Esophagus muscularis mucosa (tissue), 4 donors: ENCODE measurements at places on chromosomes 5 and 9.

- no peak for DNase-seq
These were observed 4.9 kb upstream of the SH3PXD2B start for GRCh38 chr5:172458976-172459782.

- DNase-seq, result no peak
These were observed 59.5 kb upstream of the SYNPO start for GRCh38 chr5:150580917-150581316.

GRCh38 chr5:165525271-165525670, 2019.9 kb downstream of the MAT2B start:
- no peak for DNase-seq

DNA sequence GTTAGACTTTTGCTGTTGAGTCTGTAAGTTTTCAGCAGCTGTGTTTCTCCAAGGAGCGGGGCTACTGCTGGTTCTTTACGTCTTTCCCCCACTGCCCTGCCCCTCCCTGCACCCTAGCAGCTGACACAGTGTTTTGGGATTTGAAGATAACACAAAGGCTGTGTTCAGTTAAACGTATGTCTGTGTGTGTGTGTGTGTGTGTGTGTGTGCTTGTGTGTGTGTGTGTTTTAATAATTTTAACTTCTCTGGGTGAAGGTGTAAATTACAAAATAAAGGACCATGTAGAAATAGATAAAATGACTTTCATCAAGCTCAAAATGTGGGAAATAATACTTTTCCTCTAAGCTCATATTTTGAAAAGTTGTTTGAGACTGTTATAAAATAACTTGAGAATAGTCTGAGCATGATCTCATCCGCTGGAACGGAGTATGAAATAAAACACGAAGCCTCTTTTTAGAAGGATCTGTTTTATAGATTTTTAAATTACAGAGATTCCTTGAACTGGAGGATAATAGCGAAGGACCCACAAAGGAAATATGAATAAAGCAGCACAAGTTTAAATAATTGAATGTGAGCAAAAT, 10.9 kb downstream of the ABL1 start:
- DNase-seq, result peak; percentile 90

GRCh38 chr9:130830231-130830760, 4.8 kb upstream of the ABL1 start:
- DNase-seq, result no peak

DNA sequence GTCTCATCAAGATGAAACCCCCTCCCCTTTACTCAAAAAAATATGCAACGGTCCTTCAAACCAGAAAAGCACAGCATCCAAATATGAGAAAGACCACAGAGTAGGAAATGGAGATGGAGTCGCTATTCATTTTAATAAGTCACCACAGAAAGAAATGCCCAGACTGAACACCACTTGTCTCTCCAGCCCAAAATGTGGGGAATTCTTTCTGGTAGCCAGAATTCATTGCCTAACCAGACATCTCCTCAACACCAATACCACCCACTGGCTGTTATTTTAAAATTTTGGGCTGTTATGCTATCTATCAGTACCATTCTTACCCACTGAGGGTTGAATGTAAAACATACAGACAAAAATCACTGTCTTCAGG, 100.1 kb downstream of the SUSD1 start:
- DNase-seq, result no peak

GRCh38 chr9:127095411-127095810, 27.0 kb downstream of the ANGPTL2 start:
- DNase-seq, result no peak

GRCh38 chr5:60538955-60539866, 160.8 kb downstream of the DEPDC1B start:
- no peak for DNase-seq

DNA sequence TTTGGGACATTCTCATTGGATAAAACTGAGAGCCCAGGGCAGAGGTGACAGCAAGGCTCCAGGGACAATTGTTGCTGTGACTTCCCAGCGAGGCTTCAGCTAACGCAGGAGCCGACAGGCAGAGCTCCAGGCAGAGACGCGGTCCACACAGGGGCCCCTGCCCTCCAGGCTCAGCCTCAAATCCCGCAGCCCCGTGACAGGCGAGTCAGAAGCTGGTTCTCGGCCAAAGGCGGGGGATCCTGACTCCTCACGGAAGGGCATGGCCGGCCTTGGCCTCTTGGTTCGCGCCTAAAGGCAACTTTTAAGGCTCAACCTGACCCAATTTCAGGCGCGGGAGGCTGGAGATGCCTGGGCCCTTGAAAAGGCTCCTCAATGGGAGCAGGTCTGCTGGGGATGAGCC, 21.3 kb downstream of the SLC12A7 start:
- DNase-seq, result no peak

GRCh38 chr5:56763711-56764466, 51.5 kb upstream of the MAP3K1 start:
- DNase-seq, result no peak

DNA sequence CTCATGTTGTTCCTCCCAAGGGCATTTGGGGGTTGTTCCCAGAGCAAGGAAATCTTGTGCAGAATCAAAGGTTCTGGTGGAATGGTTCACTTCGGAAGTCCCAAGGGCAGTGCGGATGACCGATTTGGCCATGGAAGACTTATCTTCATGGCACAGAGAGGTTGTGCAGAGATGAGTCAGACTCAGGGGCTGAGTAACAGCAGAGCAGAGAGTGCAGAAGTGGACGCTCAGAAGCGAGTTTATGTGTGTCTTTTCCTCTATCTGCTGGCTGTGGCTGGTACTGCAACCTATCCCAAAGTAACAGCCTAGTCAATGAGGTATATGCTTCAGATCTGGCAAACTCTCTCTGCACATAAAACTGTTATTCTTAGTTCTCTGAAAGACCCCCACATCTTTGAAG, 118.1 kb downstream of the DPYSL3 start:
- DNase-seq, result no peak

DNA sequence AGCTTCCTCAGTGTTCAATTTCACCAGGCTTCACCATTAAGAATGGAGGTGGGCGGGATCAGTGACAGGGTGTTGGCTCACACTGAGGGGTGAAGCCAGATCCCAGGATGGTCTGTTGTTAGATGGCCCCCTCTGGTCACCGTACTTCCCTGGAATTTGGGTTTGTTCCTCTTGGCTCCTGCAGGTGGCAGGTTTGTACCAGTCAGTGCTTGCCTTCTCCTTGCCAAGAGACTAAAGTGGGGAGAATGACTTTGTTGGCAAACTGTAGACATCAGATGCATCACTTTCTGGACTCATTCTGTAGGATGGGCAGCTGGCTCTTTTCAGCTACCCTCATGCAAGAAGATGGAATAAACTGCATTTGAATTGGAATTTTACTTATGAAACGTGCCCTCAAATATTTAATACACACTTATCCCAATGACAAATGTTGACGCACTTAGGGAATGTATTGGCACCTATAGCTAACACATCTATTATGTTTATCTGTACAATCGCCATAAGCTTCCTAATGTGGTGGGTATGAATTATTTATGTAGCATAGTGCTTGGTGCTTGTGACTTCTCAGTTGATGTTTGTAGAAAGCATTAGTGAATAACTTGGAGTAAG, 31.4 kb upstream of the ANKRD55 start:
- DNase-seq, result no peak

GRCh38 chr5:173534031-173534430, 82.4 kb downstream of the BOD1 start:
- DNase-seq, result peak; percentile 89

GRCh38 chr5:158164296-158165047, 305.5 kb upstream of the CLINT1 start:
- DNase-seq, result no peak

DNA sequence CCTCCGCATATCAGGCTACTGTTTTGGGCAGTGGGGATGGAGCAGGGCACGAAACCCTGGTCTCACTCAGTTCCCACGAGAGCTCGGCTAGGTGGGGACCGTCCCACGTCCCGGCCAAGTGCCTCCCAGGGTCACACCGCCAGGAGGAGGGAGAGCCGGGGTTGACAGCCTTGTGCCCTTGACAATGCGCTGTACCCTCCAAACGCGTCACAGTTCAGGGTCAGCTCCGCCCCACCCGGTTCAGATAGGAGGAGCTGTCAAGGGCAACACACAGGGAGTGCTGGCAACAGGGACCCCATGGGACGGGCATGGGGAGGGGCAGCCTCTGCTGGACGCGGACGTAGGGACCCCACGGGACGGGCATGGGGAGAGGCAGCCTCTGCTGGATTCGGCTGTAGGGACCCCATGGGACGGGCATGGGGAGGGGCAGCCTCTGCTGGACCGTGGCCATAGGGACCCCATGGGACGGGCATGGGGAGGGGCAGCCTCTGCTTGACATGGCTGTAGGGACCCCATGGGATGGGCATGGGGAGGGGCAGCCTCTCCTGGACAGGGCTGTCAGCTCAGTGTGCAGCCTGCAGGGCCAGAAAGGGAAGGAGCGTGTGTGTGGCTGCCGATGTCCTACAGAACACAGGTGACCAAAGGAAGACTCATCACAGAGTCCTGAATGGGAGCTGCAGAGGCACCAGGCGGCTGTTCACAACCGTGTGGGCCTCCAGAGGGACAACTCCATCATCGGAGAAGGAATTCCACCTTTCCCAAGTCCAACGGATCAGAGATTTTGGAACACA, 29.4 kb downstream of the PNPLA7 start:
- no peak for DNase-seq

DNA sequence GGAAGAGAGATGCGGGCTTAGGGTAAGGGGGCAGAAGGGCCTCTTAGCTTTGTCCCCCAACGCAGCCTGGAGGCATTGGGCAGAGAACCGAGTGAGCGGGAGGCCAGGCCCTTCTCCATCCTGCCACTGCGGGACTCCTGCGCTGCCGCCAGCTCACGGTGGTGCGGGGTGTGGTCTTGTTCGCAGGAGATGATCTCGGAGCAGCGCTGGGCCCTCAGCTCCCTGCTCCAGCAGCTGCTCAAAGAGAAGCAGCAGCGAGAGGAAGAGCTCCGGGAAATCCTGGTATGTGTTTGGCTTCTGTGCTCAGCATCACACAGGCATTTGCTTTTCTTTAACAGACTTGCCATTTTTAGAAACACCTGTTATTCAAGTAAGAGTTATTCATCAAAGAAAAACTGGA, 41.3 kb downstream of the LRSAM1 start:
- DNase-seq, result no peak

- DNase-seq, result peak; percentile 92
These were observed 29.9 kb downstream of the CSF2 start for GRCh38 chr5:132103332-132103951.

DNA sequence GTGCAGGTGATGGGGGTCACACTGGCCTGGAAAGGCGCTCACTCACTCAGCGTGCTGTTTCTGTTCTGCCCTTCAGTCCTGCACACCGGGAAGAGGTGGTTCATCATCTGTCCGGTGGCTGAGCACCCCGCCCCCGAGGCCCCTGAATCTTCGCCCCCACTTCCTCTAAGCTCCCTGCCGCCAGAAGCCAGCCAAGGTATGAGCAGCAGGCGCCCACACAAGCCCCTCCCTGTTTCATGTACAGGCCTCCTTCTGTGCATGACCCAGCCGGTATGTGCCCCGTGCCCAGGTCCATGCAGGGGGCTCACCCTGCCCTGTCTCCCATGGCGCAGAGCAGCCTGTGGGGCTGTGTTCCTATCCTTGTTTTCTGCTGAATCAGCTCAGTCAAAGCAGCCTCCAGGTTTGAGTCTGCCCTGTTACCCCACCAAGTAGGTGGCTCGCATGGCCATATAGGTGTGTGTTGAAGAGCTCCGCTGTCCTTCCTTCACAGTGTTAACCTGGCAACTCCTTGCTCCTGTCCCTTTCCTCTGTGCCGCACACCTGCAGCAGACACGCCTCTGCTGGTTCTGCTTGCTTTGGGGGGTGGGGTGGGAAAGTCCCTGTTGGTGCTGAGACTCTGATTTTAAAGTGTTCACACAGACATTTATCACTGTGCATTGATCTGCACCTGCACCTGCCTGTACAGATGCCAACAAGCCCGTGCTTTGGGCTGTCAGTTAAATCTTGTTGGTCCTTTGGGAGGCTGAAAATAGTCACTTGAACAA, 84.8 kb downstream of the WNK2 start:
- peak; percentile 62 for DNase-seq

DNA sequence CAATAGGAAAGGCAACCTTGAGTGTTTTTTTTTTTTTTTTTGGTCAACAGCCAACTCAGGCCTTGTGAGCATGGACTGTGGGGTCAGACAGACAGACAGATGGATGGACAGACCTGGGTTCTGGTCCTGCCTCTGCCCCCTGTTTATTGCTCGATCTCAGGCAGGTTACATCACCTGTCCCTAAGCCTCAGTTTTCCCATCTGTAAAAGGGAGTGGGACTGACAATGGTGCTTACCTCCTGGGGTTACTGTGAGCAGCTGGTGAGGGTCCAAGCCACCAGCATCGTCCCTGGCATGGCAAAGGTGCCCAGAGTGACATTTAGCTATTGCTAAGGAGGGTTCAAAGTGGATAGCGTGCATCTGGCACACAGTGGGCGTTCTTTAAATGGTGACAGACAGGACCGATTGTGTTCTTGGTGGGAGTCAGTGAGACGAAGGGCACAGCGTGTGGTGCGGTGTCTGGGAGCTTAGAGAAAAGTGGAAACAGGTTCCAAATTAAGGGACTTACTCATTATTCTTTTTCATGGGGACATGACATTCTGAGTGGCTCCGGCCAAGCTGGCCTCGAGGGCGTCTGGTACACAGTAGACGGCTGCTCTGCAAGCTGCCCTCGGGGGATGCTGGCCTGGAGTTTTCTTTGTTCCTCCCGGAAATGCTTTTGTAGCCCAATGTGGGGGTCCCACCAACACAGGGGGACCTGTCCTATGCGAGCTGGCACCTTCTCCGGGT, 72.1 kb downstream of the COL27A1 start:
- DNase-seq, result no peak

- no peak for DNase-seq
These were observed 261.5 kb downstream of the NSG2 start for GRCh38 chr5:174307031-174307408.

GRCh38 chr5:112186401-112186990, 232.6 kb downstream of the EPB41L4A start:
- no peak for DNase-seq
